ENCODE measurements at places on chromosomes 2 and 18.

DNA sequence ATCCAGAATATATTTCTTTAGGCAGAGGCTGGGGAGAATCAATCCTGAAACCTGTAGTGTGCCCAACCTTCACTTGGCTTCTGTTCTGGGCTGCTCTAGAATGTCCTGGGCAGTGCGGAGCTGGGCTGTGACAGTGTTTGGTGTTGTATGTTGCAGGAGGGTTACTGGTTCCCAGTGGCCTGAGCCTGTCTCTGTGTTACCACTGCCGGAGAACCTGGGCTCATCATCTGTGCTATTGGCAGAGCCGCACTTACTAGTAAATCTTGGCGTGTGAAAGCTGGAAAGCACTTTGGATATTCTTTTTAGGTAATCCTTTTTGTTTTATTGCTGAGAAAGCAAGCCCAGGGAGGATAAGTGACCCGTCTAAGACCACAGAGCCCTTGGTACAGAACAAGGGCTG is 412.9 kb downstream of the SLC4A3 start:
- no peak for DNase-seq

DNA sequence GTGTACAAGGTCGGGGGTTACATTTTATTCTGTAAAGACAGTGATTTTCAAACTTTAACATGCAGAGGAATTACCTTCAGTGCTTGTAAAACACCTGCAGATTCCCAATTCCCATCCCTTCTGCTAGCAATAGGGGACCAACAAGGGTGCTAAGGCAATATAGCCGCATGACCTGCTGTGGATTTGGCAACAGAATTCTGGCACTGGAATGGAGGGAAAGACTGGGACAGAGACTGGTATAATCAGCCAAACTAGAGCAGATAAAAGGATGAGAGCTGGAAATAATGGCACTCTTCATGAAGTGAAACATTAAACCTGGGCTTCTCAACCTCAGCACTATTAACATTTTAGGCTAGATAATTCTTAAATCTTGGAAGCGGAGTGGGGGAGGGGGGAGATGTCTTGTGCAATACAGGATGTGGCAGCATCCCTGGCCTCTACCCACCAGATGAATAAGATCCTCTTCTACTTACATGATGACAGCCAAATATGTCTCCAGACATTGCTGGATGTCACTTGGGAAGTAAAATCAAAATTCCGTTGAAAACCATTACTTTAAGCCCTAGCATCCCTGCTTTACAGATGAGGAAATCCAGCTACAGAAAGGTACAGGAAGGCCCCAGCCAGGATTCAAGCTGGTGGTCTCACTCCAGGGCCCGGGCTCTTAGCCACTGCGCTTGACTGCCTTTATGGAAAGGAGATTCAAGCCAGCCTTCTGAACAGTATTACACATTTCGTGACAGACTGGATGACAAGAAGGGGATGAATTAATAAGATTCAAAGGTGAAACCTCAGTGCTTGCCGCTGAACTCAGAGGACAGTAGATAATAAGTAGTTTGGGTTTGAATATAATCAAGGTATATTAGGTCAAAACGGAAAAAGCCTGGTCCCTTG is 1.7 kb downstream of the EVA1A start:
- no peak for DNase-seq

DNA sequence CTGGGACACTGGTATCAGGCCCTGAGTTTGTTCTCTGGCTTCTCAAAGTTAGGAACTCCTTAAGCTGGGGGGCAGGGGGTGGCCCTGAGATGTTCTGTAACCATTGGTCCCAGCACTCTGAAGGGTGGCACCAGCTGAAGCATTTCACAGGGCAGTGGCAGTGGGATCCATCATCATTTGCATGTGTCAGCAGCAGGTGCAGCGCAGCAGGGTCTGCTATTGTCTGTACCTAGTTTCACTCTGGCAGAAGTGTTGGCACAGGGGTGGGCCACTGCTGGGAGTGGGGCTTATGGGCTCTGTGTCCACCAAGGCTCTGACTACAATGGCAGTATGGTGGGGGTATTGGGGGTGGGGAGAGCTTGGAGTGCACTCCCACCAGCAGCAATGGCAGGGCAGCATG is 460.4 kb upstream of the ZNF804A start:
- DNase-seq, result no peak

DNA sequence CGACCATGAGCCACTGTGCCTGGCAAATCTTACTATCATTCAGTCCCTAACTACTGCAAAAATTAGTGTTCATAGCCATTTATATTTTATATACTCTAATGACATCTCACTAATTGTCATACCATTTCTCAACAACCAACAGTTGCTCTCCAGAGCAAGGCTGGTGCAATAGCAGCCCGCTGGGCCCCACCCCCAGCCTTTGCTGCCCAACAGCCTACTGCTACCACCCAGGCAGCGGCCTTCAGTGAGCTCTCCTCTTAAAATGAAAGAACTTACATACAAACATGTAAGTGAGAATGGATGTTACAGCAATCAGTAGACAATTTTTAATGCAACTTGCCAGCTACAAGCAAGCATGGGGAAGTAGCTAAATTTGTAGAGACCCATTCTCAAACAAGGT is 90.5 kb downstream of the HNRNPLL start:
- DNase-seq, result no peak

- no peak for DNase-seq
These were observed 225.7 kb upstream of the FOSL2 start for GRCh38 chr2:28166956-28167355.

DNA sequence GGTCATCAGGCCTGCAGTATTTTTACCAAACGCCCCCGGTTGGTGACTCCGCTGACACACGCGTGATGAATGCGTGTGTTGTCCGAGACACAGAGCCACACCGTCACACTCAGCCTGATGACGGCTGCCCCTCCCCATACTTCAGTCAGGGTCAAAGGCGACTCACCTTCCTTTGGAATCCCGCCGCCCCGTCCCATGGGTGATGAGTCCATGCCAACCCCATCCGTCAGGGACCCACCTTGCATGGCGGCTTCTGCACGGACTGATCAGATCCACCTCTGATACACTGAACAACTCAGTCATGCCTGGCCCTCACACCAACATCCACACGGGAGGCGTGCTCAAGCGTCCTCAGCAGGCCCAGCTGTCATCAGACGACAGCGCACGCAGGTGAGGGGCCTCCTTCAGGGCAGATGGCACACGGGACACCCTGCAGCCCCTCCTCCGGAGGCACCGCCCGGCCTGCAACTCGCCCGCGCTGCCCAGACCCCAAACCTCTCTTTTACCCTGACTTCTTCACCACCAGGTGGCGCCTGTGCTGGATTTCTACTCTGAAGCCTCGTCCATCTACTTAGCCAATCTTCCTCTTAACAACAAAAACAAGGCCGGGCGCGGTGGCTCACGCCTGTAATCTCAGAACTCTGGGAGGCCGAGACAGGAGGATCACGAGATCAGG is 89.2 kb downstream of the ZNF516 start:
- DNase-seq, result no peak

GRCh38 chr2:179991344-179991743 is 15.8 kb downstream of the CWC22 start:
- DNase-seq, result peak; percentile 11

DNA sequence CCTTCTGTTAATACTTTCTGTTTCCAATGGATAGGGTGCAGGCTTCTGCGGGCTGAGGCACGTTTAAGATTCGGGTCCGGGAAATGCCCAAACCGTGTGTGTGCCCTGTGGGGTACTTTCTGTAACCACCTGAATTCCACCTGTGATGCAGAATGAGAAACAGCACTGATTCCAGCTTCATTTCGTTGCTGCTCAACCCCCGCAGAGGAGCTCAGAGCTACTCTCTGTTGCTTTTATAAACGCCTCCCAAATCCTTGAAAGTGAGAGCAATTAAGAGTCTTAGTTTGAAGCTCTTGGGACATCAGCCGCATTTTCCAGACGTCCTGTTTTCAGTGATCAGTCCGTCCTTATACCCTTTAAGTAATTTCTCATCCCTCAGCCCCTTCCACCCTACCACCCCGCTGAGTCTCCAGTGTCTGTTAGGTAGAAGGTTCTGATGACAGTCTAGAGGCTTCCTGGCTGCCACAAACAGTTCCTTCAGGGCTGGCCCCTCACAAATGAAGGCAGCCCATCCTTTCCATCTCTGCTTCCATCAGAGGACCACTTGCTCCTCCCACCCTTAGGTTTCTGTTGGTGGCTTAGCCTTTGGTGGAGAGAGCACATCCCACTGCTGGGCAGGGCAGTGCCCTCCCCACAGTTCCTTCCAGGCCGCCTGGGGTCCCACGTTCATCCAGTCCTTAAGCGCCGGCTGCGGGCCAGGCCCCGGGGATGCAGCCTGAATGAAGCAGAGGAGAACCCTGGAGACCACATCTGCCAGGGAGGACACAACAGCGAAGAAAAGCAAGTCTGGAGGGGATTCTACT is 230.1 kb downstream of the SEPTIN10 start:
- no peak for DNase-seq

GRCh38 chr2:29942711-29943110 is 21.3 kb upstream of the ALK start:
- DNase-seq, result no peak

- no peak for DNase-seq
These were observed 249.9 kb upstream of the THUMPD2 start for GRCh38 chr2:40028792-40029488.

GRCh38 chr18:73952296-73952946 is 195.2 kb downstream of the FBXO15 start:
- DNase-seq, result no peak

DNA sequence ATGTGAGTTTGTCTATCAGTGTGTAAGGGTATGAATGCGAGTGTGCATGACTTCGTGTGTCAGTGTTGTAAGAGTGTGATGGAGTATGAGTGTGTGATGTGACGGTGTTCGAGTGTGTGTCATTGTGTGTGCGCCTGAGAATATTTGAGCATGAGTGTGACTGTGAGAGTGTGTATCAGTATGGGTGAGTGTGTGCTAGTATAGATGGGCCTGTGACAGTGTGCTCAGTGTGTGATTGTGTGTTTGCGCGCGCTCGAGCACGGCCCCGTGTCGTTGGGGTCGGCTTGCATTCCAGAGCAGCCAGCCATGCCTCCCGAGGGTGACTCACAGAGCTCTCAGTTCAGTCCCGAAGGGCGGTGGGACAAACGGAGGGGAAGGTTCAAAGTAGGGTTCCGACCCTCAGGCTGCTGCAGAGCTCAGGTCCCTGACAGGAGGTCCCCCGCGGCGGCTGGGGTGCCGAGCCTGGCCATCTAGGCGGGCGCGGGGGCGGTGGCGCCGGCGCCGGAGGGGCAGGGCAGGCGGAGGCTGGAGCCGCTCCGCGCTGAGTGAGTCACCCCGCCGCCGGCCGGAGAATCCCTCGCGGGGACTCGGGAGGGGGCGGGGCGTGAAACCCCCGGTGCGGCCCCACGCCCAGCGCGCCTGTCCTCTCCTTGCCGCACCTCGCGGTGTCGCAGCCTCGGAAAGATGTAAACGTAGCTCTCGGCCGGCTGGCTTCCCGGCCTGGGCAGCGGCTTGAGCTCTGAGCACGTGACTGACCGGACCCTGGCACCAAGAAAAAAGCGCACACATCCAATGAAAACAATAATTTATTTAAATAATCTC is 3.8 kb downstream of the DLX2 start:
- peak; percentile 68 for DNase-seq

- DNase-seq, result no peak
These were observed 84.3 kb upstream of the ETAA1 start for GRCh38 chr2:67312871-67313270.

DNA sequence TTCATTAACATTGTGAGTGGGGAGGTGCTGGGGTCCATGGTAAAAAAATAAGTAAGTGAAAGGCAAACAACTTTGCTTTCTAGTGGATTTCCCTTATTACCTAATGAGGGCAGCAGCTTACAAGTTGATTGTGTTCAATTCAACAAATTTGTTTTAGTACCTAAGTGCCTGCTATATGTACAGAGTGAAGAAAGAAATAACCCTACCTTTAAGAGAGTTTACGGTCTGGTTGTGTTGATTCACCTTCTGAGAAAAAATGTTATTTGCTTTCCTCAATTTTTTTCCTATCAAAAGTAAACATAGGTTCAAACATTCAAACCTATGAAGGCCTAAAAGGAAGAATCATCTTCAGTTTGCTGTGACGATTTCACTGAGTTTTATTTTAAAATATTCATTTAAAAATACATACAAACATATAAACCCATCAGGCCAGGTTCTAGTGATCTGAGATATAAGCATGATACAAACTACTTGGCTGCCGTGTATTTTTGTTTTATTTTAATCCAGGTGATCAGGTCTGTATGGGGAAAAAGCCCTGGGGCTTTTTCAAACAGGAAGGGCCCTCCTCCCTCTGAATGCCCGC is 1.5 kb upstream of the SPTBN1 start:
- no peak for DNase-seq

GRCh38 chr2:85759257-85759613 is 5.4 kb downstream of the ATOH8 start:
- DNase-seq, result no peak

DNA sequence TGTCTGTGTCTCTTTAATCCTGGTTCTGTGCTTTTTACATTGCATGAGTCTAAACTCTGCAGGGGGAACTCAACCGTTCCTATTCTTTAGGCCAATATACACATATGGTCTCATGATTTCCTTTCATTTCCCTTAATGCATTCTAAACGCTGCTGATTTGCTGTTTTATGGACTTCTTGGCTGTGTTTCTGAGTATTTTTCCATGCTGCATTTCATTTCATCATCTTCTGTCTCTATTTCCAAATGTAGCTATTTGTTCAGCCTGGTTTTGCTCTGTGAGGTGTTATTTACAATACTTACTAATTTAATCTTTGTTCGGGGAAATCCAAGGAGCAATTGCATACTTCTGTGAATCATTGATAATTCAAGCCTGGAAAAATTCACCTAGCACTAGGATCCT is 897.2 kb downstream of the TSN start:
- DNase-seq, result no peak

GRCh38 chr2:215554689-215555498 is 119.0 kb upstream of the FN1 start:
- DNase-seq, result no peak

DNA sequence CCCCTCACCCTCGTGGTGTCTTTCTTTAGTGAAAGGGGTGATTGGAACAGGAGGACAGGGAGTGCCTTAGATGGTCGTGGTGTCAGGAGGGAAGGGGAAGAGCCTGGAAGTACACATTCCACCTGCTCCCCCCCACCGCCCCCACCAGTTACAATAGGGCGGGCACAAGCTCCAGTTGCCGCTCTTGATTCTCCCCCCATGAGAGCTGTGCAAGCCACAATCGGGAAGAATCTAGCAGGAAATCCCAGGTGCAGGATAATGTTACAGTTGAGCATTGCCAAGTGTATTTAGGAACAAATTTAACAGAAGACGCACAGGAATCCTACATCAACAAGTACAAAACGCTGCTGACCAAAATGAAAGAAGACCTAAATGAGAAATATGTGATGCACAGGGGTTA is 73.6 kb downstream of the ASAP2 start:
- DNase-seq, result no peak
